ENCODE measurements at places on chromosomes 16 and 17. TPM values are rescaled to one million over a fixed set of nuclear protein-coding genes. Genes with fewer than 3 reads are reported as not detected.

Gene TMEM94
- total RNA-seq: 20.0 TPM

Gene MT1M
- 0.99 TPM for total RNA-seq

DNA sequence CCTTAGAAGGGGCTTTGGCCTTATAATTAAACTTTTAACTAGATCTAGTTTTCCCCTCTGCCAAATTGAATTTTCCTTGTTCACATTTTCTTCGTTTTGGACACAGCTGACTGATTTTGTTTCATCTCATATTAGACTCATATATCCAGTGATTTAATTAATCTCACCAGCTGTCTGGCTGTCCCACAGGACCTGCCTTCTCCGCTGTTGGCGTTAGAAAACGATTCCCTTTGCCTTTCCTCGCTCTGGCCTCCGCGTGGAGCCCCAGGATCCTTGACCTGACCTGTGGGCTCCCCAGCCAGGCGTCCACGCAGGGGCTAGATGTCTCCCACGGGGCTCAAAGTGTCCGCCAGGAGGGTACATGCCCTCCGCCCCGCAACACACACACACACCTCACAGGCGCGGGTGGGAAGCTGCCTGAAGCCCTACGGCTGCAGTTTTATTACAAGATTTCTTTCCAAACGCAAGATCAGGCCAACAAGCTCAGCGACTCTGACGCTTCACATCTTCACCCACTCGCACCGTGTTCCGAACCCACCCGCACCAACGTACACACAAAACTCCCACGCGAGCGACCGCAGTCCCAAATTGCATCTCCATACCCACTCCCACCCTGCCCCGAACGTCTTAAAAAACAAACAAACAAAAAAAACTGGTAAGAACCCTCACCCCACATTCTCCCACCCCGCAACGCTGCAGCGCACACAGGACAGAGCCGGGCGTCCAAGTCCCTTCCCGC, 1.1 kb downstream of the RPRML start:
- no peak for DNase-seq

- DNase-seq: no peak
Observed at GRCh38 chr16:10322723-10323527, 62.9 kb upstream of the ATF7IP2 start.

Data from lung microvascular endothelial cell (primary cell).